GM23338 (cell line): ENCODE measurements at places on chromosomes 2 and 18.

GRCh38 chr18:47075098-47075883, 39.9 kb upstream of the ELOA2 start:
- DNase-seq = peak; percentile 54

DNA sequence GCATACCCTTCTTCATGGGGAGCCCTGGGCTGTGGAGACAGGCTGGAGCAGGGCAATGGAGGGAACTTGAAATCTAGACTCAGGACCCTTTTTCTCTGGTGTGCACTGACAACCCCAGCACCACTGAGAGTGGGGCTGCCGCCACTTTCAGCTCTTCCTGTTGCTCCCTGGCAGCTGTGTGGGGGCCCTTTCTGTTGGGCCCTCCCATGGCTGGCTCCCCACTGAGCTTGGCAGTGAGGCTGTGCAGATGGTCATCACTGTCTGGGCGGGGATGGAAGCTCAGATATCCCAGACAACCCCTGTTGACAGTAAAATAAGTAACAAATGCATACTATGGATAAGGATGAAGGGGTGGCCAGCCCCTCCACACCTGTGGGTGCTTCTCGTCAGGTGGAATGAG, 6.7 kb downstream of the MYO7B start:
- DNase-seq = no peak

DNA sequence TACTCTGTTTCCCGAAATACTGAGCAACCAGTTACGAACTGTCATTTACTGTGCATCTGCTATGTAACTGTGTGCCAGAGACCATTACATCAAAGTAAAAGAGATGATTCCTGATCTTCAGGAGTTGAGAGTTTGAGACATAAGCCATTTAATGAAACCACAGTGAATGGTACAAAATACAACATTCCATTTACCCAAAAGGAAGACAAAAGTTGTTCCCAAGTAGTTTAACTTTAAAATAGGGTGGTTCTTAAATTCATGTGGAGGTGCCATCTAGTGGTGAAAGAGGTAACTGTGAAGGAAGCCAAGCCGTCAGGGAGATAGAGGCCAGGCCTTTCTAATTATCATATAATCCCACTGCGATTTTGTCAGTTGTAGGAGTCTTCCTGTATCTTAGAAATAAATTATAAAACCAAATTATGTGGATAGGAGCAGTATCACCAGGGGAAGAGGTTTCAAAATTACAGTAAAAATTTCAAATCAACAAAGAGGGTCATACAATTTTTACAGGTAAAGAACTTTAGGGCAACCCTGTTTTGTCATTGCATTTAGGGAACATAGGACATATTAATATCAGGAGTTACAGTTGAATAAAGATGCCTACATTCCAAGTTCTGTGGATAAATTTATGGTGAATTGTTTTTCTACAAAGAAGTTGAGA, 67.7 kb downstream of the EPAS1 start:
- peak; percentile 83 for DNase-seq

DNA sequence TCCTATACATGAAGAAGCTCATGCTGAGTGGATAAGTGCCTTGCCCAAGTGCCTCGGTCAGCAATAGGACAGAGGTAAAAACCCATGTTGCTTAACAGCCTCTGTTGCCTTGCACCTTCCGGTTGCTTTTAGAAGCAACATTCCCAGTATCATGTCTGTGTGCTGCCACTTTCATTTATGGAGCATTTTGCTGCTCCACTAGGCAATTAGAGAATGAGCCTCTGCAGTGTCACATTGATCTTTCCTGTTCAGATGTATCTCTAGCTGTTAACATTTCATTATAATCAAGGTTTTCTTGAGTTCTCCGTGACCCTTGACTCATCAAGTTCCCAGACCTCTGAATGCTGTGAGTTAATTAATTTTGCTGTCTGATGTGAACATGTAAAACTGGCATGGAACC, 134.5 kb upstream of the EPB41L3 start:
- DNase-seq = no peak

DNA sequence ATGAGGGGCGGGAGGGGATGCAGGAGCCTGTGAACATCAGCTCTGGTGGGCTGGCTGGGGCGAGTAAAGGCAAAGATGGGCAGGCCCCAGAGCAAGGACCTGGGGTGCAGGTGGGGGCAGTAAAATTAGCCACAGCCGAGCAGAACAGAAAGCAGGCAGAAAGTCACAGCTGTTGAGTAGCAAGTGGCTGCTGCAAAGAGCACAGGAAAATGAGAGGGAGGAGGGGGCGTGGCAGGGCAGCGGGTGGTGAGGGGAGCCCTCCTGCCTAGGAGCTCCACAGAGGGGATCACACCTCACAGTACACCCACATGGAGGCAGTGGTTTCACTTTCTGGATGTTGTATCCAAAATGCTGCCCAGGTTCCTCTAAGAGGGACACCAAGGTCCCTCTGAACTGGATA, 79.6 kb downstream of the LBH start:
- no peak for DNase-seq

GRCh38 chr2:176758426-176758825, 454.2 kb upstream of the HNRNPA3 start:
- no peak for DNase-seq
